Effector CD4-positive, alpha-beta T cell (primary cell): ENCODE measurements at places on chromosomes 1 and 21.
A peak's percentile ranks its signal among the peaks of the same experiment; 100 is the strongest.

- DNase-seq: peak; percentile 54
Measured at GRCh38 chr1:156910309-156910782, 10.1 kb upstream of the LRRC71 start.

- DNase-seq: no peak
Measured at GRCh38 chr1:39876144-39876543, 7.2 kb downstream of the TRIT1 start.

DNA sequence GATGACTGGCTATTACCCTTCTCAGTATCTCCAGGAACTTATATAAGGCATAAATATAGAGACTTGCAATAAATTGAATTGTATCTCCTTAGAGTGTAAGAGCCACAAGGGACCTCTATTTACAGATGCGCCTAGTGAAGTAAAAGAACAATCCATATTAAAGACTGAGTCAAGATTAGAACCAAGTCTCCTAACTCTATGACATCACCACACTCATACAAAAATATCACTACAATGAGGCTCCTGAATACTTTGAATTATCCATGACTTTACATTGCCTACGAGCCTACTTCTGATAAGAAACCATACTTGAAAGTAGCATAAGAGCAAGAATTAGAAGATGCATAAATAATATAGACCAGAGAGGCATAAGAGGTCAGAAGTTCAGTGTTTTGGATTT is 18.8 kb downstream of the DPYD start:
- DNase-seq: no peak

GRCh38 chr1:2530513-2531361 is 674 bp upstream of the HES5 start:
- no peak for DNase-seq

- no peak for DNase-seq
Measured at GRCh38 chr21:17495680-17496079, 17.2 kb upstream of the CXADR start.

DNA sequence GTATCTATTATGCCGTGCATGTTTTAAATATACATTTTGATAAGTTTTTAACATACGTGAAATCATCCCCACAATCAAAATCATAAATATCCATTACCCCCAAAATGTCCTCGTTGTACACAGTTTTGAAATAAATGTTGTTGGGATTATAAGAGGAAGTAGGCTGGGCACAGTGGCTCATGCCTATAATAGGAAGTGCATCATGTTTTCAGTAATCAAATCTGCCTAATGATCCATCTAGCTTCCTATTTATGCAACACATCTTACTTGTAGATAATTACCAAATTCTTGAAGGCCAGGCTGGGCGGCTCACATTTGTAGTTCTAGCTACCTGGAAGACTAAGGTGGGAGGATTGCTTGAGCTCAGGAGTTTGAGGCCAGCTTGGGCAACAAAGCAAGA is 15.0 kb upstream of the IFNGR2 start:
- DNase-seq: no peak

- DNase-seq: no peak
Measured at GRCh38 chr21:35938446-35938845, 121.9 kb downstream of the SETD4 start.

GRCh38 chr1:111937147-111937725 is 52.2 kb downstream of the KCND3 start:
- DNase-seq: no peak

DNA sequence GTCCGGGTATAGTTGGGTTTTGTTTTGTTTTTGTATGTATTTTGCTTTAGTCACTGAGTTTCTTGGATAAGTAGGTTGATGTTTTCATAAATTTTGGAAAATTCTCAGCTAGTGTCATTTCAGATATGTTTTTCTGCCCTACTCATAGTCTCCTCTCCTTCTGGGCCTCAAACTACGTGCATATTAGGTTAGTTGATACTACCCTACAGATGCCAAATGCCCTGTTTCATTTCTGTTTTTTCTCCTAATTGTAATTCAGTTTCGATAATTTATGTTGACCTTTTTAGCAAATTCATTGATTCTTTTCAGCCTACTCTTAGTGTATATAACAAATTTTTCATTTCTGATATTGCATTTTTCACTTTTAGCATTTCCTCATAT is 268.6 kb upstream of the RGS18 start:
- DNase-seq: no peak
